A172 (cell line): ENCODE measurements at places on chromosomes 3 and 15. TPM values are rescaled to one million over a fixed set of nuclear protein-coding genes. Genes with fewer than 3 reads are reported as not detected.

HIGD2B gene
- not detected in 2 replicates for total RNA-seq

ZBBX gene
- 0.67 and 3.1 TPM in 2 replicates for total RNA-seq

- no peak for DNase-seq
Measured at GRCh38 chr3:79415356-79415755, 352.4 kb downstream of the ROBO1 start.

- peak; percentile 94 for DNase-seq
Measured at GRCh38 chr3:105402287-105402801, 35.6 kb downstream of the ALCAM start.

DNA sequence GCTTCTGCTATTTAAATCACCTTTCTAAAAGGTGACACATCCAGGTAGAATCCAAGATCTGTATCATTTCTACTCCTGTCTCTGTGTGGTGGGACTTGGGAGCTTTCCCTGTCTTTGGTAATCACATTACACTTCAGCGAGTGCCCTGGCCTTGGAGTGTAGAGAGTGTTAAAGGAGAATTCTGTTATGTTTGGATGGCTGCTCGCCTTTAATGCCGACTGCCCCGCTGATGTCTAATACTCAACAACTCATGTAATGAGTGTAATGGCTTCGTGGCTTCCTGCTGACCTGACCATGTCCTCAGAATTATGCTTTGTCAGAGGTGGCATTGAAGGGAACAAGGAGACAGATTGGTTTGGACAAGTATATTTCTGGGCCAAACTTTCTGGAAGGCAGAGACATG, 66.3 kb upstream of the LRTM1 start:
- no peak for DNase-seq

STRIT1 gene
- not detected in 2 replicates for total RNA-seq

C3orf20 gene
- not detected in 2 replicates for total RNA-seq

MESP1 gene
- 0.89 and 1.5 TPM in 2 replicates for total RNA-seq

PLA2G4E gene
- total RNA-seq, result not detected in 2 replicates

GRCh38 chr3:1726741-1727140, 371.9 kb upstream of the CNTN4 start:
- DNase-seq, result no peak

DNA sequence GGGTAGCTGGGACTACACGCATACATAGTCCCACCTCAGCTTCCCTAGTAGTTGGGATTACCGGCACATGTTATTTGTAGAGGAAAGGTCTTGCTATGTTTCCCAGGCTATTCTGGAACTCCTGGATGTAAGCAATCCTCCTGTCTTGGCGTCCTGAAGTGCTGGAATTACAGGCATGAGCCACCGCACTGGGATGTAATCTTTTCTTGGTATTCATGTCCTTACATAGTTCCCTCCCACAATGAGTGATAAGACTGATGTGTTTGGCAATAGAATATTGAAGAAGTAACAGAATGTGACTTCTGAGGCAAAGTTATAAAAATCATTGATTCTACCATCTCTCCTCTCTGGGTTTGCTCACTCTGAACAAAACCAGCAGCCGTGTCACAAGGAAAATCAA, 22.7 kb upstream of the ALCAM start:
- DNase-seq, result no peak

SEMA3F gene
- 3.5 and 11.1 TPM in 2 replicates for total RNA-seq

RAB7A gene
- 70.8 and 76.2 TPM in 2 replicates for total RNA-seq

- peak; percentile 42 for DNase-seq
Measured at GRCh38 chr3:10365791-10366190, 44.9 kb upstream of the SEC13 start.

GRCh38 chr3:178238179-178238578, 298.1 kb upstream of the KCNMB2 start:
- no peak for DNase-seq

DNA sequence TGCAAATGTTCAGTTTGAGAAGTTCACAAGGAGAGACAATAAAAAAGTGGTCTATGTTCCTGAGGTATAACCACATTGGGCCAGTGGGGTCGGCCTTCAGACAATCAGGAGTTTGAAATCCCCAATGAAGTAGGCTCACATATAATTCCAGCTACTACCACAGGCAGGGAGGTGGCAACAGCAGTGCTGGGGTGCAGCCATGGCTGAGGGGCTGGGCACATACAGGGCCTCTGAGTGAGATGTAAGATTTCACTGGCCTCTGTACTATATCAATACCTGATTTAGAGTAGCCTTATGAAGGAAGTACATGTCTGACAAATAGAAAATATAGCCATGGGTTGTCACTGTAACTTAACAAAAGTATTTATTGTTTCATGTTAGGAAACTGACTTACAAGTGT, 402.2 kb downstream of the TBC1D5 start:
- no peak for DNase-seq

GRCh38 chr15:37520882-37521281, 413.6 kb upstream of the TMCO5A start:
- no peak for DNase-seq

DNA sequence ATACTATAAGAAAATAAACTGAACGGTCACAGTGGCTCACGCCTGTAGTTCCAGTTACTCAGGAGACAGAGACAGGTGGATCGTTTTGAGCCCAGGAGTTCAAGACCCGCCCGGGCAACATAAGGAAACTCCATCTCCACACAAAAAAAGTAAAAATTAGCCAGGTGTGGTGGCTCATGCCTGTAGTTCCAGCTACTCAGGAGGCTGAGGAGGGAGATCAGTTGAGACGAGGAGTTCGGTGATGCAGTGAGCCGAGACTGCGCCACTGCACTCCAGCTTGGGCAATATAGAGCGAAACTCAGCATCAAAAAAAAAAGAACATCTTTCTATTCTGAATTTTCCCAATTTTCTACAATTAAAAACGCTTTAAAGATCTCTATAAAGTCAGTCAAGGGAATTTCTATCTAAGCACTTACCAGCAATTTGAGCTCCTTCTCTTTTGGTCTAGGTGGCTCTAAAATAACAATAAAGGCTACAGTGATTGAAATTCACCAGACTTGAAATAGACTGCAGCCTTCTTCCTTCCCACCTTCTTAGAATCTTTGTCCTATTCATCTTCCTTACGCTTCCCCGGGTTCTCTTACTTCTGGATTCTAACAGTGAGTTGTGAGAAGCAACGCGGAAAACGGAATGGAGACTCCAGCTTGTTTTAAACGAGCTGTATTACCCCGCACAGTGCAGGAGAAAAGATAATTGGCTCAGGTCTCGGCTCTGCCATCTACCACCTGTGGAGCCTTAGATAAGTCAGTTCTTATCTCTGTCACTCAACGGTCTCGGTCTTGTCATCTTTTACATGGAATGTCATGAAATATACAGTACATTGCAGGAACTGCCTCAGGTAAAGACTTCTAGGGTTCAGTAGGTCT, 812 bp upstream of the SEC62 start:
- DNase-seq, result no peak

DNA sequence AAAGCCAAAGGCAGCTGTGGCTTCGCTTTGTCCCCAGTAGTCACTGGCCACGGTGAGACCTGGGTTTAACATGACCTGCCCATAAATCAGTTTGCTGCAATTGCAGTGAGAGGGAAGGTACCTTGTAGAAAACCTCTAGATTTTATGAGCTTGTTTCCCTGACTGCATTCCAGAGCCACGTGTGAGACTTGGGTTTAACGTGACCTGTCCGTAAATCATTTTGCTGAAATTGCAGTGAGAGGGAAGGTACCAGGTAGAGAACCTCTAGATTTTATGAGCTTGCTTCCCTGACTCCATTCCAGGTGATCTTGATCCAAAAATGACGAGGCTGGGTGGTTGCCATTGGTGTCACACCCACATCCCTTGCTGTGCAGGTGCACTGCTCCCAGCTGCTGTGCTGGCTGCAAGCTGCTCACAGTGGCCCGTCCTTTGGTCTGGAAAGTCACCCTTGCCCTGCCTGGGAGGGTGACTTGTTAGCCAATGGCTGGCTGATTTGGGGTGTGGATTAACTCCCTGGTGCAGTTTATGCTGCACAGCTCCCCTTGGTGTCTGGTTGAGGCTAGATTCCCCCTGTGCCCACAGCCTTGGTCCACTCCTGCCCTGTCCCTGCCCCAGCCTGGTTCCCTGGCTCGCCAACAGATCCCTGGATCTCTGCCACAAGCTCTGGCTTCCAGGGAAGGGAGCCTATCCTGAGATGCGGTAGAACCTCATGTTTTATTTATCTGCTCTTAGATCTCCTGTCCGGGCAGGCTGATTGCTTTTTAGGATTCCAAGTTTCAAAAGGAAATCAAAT, 192.7 kb upstream of the CTDSPL start:
- DNase-seq, result no peak

GRCh38 chr15:81297603-81298575, 26.1 kb downstream of the STARD5 start:
- DNase-seq, result no peak

DNA sequence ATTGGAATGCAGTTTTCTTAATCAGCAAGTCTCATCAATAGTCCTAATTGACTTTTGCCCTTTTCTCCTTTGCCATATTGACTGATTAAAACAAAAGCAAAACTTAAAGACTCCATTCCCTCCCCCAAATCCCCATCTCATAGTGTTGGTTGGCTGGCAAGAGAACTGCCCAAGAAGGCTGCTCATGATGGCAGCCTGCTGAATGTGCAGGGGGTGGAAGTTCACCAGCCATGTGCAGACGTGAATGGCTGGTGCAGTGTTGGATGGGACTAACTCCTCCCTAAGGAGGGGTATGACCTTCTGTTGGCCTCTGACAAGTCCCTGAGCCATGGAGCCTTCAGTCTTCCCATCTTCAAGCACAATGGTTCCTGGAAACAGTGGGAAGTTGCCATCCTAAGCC, 7.0 kb downstream of the SMAD3 start:
- no peak for DNase-seq

DNA sequence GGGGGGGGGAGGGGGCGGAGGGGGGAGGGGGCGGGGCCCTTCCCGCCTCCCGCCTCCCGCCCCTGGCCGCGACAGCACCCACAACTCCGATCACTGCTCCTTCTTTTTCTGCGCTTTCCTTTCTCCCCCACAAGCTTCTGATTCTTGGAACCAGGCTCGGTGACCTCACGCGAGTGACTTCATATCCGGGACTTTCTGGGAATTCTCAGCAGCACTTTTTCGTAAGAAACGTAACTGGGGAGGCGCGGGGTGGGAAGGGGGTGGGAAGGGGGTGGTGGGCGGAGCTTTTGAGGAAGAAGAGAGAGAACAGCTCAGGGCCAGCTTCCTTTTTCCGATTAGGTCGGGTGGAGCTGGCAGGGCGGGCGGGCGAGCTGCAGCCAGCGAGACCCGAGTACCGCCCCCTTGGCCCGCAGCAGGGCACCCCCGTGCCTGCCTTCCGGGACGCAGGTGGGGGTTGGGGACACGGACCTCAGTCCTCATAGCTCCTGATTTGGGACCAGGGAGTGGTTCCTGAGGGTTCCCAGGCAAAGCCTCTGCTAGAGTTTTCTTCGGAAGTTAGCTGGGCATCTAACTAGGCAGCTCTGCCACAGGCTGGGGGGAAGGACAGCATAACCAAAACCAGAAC, 14.6 kb downstream of the XIRP1 start:
- peak; percentile 91 for DNase-seq

DNA sequence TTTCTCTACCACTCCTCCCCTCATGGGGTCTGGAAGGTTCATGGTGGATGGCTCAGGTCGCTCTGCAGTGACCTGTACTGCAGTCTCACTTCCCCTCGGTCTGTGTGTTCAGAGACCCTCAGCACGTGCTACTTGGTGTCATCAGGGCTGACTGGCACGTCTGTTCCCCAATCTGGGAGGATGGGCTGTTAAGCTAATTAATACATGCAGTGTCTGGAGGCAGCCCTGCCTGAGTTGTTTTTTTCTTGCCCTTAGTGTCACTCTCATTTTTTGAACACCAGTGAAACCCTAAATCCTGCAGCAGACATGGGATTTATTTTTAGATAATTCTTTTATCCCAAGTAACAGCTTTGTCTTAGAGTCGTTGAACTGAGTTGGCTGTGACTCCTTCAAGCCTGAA, 64.6 kb downstream of the ARNT2 start:
- no peak for DNase-seq

- no peak for DNase-seq
Measured at GRCh38 chr3:61060411-61060861, 190.8 kb downstream of the FHIT start.

BCHE gene
- 31.1 and 40.3 TPM in 2 replicates for total RNA-seq

DNA sequence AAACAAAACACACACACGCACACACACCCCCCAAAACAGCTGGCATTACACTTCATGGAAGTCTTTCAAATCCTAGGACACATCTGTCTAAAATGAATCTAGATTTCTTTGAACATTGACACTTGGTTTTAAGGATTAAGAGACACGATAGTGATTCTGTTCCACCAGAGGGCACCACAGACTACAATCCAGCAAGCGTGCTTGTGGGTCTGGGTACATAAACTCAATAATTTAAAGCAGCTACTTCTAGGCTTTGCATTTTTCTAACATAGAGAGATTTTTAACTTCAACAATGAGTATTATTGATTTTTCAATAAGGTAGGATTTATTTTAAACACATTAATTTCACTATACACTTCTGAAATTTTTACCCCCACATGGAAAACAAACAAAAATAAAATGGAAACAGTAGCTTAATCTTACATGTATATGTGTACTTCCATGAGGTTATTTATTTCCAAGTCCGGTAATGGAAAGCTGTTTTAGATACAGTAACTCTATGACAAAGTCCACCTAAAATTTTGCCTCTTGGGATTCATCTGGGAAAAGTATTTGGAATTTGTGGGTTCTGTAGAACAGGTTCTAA, 564.0 kb upstream of the TGFBR2 start:
- DNase-seq, result peak; percentile 64

GOLGA8J gene
- 0.40 TPM in 1 of 2 replicates, not detected in the other for total RNA-seq

KNG1 gene
- total RNA-seq, result not detected in 2 replicates

GRCh38 chr3:188633206-188633605, 479.2 kb downstream of the LPP start:
- DNase-seq, result no peak

DNA sequence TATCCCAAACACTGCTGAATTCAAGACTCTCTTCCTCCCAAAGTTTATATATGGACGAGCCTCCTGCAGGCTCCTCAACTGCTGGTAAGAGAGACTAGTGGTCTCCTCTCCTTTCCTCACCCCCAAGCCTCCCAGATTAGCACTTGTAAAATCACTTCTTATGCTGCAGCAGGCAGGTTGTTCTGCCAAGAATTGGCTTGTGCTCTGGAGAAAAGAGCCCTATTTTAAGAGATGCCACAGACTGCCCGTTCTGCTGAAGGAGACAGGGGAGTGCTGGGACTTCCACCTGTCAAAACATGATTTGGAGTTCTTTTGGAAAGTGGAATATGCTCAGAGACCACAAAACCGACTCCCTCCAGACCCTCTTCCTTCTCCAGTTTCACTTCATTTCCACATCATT, 230.9 kb upstream of the EIF1B start:
- DNase-seq, result no peak

HGD gene
- 0.07 TPM in 1 of 2 replicates, not detected in the other for total RNA-seq

GRCh38 chr3:34929036-34929435, 710.3 kb upstream of the ARPP21 start:
- peak; percentile 25 for DNase-seq
